ENCODE measurements at places on chromosomes 3 and 15.

DNA sequence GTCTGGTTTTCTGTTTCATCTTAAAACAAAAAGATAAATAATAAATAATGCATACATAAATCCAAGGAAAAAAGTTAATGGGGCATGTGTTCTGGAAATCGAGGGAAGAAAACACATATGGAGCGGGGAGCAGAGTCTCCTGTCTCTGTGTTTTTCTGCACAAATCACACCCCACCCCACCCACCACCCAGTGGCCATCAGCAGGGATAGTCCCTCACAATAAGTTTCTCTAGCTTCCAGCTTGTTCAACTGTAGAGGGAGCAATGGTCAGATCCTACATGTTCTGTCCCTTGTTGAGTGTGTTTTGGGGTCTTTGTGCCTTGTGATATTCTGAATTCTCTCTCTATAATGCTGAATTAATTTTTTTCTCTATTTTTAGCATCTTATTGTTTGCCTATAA is 26.8 kb upstream of the CHRNA7 start:
- no peak for DNase-seq

GRCh38 chr15:27589260-27589659 is 509.9 kb downstream of the OCA2 start:
- no peak for DNase-seq

GRCh38 chr15:66456211-66456610 is 41.4 kb downstream of the SNAPC5 start:
- DNase-seq = peak; percentile 42

DNA sequence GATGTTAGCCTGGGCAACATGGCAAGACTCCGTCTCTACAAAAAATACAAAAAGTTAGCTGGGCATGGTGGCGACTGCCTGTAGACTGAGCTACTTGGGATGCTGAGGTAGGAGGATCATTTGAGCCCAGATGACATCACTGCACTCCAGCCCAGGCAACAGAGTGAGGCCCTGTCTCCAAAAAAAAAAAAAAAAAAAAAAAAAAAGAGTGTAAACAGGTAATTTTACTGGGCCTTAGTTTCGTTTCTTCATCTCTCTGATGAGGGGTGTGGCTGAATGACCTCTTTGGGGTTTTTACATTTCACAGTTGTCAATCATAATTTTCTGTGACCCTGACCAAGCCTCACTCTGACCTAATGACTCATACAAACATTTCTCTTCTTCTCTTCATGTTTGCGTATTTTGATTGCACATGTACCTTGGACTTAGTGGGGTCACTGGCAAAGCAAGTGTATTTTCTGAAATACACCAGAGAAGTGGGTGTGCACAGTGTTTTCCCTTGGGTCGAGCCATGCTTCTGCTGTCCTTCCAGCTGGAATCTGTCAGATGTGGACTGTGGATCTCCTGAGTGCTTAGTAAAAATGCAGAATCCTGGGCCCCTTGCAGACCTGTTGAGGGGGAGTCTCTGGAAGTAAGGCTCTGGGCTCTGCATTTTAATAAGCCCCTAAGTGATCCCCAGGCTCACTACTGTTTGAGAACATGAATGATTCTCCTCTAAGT is 140.5 kb downstream of the FNDC3B start:
- DNase-seq = no peak

DNA sequence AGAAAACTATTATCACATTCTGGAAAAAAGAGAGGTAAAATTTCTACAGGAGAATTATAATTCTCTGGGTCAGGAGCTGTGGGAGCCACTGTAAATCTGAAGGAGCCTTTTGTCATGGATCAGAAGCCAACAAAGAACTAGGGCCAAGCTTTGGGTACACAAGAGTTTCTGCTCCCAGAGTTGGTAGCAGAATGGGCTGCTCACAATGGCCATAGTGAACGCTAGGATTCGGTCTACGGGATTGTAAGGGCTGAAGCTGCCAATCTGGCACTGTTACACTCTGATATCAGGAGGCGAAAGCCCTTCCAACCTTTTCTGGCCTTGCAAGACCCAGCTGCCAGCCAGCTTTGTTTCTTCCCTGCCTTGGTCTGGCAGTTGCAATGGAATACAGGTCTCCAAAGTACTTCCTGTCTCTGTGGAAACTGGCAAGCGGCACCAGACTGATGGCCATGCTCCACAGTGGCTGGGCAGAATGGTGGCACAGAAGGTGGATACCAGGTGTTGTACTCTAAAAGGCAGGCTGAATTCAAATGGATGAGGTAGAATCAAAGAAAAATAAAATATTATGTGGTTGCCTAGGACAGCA is 831.7 kb downstream of the CADM2 start:
- DNase-seq = no peak

- DNase-seq = no peak
Observed at GRCh38 chr15:84789762-84790161, 27.4 kb upstream of the ALPK3 start.

- no peak for DNase-seq
Observed at GRCh38 chr15:57948351-57949289, 116.9 kb downstream of the ALDH1A2 start.

DNA sequence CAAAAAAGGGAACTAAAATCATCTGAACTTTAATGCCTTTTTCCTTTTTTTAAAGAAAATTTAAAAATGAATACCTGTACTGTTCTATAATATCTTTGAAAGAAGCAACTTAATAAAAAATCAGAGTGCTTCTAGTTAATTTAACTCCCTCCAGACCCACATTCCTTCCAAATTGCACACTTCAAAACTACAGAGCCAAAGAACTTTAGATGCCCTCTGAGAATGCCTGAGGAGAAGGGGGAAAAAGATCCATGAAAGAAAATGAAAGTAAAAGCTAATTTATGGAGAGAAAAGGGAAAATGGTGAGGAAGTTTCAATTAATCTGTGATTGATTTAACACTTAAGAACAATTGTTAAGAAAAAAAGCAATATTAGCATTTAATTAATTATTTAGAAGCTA is 1141.6 kb downstream of the IGSF11 start:
- peak; percentile 22 for DNase-seq

DNA sequence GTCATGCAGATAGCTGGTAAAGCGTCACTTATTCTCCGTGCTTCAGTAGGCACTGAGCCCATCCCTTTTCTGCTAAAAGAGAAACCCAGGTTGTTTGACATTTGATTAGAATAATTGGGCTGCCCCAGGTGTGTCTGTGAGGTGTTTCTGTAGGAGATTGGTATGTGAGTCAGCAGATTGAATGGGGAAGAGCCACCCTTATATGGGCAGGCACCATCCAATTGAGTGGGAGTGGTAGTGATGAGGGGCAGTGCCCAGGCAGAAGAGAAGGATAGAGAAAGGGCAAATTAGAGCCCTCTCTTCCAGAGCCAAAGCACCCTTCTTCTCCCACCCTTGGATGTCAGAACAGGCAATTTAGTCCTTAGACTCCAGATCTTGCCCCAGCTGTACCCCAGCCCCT is 384.3 kb upstream of the GBE1 start:
- DNase-seq = no peak

- DNase-seq = peak; percentile 84
Observed at GRCh38 chr3:59424268-59425010, 374.6 kb upstream of the CFAP20DC start.

DNA sequence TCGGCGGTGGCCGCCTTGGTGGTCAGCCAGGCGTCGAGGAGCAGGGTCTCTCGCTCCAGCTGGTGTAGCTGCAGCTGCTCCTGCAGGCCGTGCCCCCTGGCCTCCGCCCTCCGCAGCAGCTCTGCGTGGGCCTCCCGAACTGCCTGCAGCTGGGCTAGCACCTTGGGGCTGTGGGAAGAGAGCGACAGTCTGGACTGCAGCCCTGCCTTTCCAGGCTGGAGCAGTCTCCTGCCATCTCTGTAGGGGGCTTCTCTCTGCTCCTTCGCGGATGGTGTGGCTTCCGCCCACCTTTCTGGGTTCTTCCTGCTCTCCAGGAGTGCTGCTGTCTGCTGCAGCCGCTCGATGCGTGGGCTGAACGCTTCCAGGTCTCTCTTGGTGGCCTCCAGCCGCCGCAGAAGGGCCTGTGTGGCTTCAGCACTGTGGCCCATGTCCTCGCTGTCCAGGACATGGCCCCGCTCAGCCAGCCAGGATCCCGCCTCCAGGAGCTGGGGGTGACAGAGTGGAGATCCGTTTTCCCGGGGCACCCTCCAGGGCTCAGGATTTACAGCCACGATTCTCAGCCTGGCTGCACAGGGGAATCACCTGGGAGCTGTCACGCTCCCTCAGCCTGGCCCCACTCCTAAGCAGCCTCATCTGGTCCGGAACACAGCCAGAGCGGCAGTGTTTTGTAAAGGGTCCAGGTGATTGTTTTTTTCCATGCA is 16.8 kb downstream of the PLA2G4B start:
- no peak for DNase-seq

DNA sequence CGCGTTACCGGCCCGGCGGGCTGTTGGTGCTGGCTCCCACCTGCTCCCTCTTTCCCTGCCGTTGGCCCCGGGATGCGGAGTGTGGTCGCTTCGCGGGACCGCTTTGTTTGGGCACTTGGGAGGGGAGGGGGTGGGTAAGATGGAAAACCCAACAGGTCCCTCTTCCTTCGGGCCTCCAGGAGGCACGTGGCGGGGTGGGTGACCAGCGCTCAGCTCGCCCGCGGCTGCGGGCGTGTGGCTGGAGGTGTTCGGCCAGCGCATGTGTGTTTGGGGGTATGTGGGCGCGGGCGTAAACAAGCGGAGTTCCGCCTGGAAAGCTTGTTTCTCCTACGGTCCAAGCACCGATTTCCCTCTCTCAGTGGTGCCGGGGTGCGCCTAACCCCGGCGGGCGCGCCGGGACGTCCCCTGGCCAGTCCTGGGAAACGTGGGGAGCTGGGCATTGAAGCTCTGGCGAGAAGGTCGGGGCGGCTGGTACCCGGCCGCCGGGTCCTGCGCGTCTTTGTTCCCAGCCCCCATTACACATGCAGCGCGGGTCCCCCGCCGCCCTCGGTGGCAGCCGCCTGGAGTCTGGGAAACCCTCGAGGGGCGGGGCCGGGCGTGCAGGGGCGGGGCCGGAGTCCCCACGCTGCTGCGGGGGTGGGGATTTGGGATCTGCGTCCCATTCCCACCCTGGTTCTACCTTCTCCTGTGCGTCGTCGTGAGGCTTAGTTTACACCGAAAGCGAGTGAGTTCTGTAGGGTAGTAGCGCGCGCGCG is 1.4 kb downstream of the ACVR2B start:
- peak; percentile 38 for DNase-seq

DNA sequence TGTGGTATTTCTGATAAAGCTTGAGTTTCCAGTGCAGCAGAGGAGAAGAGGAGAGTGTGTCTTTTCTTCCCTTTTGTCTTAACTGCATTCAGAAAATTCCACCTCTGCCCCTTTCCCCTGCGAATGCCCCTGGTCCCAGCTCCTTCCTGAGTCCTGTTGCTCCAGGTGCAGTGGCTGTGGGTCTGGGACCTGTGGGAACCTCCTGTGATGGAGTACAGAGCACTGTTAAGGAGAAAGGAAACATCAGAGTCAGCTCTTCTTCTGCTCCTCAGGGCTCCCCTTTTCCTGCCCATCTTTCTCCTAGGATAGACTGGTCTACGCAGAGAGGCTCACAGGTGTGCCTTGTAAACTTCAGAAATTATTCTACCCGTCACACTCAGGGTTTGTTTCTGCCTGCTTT is 165.8 kb upstream of the ROPN1 start:
- no peak for DNase-seq

DNA sequence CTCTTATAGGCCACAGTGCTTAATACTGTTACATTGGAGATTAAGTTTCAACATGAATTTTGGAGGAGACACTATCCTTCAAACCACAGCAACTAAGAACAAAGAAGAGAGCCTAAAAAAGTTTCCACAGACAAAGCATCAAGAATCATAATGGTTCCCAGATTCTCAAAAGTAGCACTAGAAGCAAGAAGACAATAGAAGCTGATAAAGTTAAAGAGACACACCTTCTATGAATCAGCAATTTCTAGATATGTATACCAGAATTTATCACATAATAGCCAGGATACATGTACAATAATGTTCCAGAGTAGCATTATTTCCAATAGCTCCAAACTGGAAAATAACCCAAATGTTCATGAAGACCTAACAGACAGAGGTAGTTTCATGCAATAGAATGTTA is 12.2 kb downstream of the NKIRAS1 start:
- no peak for DNase-seq

GRCh38 chr3:143081844-143082778 is 37.5 kb upstream of the CHST2 start:
- DNase-seq = no peak

DNA sequence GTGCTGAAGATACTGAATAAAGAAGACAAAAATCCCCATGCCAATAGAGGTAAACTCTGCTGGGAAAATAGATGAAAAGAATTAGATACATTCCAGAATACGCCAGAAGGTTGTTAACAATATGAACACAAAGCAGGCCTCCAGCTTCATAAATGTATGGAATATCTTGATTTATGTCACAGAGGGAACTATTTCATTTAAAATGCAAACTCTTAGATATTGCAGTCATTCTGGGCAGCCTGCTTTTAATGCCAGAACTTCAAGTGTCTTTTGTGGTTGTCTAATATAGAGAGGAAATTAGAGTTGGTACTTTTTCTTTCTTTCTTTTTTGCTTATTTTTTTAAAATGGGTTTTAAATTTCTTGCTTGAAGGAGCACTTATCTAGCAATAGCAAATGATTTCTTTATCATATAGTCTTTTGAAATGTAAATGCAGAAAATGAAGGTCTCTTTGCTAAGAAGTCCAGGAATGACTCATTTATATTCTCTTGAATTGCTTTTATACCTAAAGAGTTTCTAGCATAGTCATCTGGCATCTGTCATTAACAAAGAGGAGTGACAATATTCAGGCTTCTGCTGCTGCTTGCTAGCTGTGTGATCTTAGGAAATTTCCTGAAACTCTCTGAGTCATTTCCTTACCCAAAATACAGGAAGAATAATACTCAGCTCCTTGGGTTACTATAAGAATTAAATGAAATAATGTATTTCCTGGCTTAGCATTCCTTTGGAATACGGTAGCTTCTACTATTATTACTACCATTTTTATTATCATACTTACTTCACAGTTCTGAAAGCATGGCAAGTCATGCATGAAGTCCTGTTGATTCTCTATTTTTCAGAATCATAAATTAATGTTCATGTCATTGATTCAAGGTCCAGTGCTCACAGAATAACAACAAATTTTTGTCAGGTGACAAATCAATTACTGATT is 527.6 kb downstream of the DIPK2A start:
- no peak for DNase-seq

- DNase-seq = no peak
Observed at GRCh38 chr3:147237991-147238390, 168.4 kb downstream of the ZIC4 start.

DNA sequence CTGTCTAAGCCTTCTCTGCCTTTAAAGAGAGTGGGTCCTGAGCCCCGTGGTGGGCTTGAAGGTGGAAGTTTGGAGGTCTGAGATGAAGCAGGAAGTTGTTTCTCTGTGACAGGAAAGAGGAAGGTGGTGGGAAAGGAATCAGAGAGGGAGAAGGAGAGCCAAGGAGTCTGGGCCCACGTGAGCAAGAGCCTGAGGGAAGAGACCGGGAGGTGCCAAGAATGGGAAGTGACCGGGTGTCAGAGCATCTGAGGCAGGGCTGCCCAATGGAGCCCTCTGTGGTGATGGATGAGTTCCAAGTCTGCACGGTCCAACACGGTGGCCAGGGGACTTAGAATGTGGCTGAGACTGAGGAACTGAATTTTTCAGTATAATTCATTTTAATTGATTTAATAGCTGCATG is 24.6 kb downstream of the ALDH1L1 start:
- DNase-seq = no peak

Data from fibroblast of skin of scalp (primary cell).